GM23248 (cell line): ENCODE measurements at places on chromosomes 7 and 10. TPM values are rescaled to one million over a fixed set of nuclear protein-coding genes. Genes with fewer than 3 reads are reported as not detected.

TDRD1 gene
- not detected in 2 replicates for total RNA-seq

DNA sequence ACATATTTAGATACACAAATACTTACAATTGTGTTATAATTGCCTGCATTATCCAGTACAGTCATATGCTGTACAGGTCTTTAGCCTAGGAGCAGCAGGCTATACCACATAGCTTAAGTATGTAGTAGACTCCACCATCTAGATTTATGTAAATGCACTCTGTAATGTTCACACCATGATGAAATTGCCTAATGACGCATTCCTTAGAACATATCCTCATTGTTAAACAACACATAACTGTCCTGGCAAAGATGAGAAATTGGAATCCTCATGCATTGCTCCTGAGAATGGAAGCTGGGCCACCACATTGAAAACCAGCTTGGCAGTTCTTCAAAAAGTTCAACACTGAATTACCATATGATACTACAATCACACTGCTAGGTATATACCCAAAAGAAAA, 1002.8 kb upstream of the CELF2 start:
- no peak for DNase-seq

- DNase-seq: no peak
Measured at GRCh38 chr10:57785068-57785467, 482.6 kb downstream of the IPMK start.

- DNase-seq: peak; percentile 87
Measured at GRCh38 chr7:99375070-99375807, 709 bp downstream of the ARPC1B start.

DNA sequence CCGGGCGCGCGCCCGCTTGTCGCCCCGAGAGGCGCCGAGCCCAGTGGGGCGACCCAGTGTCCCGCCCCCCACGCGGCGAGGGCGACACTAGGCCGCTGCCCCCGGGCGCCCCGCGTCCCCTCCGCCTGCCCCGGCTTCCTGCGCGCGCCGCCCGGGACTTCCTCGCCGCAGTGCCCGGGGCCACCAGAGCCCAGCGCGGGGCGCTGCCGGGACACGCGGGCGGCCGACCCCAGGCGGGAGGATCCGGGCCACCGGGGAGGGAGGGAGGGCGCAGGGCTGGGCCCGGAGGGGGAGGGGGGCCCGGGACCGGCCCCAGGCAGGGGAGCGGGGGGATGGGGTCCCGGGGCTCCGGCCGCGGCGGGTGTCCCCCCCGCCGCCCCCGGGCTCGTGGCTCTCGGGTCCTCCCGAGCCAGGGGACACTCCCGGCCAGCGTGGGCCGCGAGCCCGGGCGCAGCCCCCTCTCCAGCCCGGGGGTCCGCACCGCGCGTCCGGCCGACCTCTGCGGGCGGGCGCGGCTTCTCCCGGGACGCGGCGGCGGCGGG, 435 bp upstream of the PWWP2B start:
- DNase-seq: peak; percentile 80

FGL2 gene
- total RNA-seq: 3.8 and 4.8 TPM in 2 replicates

HOXA2 gene
- not detected in 2 replicates for total RNA-seq

RSBN1L gene
- total RNA-seq: 4.9 and 13.3 TPM in 2 replicates

SAP25 gene
- not detected in 2 replicates for total RNA-seq

DNA sequence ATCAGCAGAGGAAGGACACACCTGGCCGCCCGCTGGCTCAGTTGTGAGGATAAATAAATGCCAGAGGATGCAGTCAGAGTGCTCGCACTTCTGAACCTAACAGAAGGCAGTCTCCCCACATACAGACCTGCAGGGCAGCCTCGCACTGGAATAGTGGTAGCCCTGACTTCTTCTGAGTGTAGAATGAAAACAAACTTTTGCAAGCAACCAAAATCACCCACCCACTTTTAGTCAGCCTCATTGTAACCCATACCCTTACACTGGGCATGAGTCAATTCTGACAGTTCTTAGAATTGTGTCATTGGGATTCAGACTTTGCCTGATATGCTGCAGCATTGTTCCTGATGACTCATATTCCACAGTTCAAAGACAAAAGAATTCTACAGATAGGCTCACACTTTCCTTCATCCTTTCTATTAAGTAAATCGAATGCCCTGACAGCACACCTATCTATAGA, 167.0 kb upstream of the CDK1 start:
- DNase-seq: peak; percentile 92

GRCh38 chr10:11104772-11105675, 87.4 kb downstream of the CELF2 start:
- DNase-seq: no peak

DNA sequence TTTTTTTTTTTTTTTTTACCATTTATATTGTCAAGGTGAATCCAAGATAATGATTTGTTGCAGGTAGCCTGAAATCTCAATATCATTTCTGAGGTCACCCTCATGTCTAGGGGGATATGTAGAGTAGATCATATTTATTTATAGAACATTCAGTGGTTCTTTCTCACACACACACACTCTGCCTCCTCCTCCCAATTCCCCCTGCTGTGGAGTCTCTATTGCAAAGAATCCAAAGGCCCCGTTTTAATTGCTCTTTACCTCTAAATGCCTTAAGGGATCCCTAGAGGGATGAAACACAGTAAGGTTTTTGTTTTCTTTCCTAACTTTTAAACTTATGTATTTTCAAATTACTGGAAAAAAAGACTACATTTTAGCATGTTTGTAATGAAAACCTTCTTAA, 170.0 kb downstream of the PRKG1 start:
- DNase-seq: peak; percentile 15

DNA sequence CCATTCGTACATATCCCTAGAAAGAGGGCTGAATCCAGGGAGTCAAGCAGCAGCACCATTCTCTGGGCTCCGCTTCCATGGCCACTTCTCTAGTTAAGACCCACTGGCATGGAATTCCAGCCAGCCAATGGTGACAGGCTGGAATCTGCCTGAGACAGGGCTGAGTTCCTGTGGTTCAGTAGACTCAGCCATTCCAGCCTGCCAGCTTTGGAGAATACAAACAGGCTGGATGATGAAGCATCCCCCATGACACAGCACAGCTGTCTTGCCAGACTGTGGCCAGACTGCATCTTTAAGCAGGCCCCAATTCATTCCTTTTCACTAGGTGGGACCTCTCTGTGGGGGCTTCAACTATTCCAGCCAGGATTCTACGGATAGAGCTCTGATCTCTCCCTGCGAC, 329.6 kb downstream of the XPNPEP1 start:
- DNase-seq: peak; percentile 25

ANXA8 gene
- total RNA-seq: 3.4 and 3.7 TPM in 2 replicates

KCNH2 gene
- not detected in 2 replicates for total RNA-seq

- no peak for DNase-seq
Measured at GRCh38 chr10:7288060-7288690, 122.7 kb downstream of the SFMBT2 start.

DNA sequence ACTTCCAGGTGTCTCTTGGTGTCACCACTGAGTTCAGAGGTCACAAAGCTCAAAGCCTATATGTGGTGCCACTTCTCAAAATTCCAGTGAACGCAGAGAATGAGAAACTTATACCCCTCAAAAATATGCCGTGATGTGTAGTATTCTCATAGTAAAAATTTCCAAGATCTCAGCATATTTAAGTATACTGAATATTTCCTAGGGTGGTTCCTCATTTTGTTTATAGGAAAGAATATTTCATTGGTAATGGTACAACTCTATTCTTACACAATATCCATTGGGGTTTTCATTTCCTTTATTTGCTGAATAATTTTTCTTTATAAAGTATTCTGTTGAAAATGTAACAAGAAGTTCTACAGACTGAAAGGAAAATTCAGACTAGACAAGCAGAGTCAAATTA, 58.9 kb upstream of the ADO start:
- no peak for DNase-seq

DNA sequence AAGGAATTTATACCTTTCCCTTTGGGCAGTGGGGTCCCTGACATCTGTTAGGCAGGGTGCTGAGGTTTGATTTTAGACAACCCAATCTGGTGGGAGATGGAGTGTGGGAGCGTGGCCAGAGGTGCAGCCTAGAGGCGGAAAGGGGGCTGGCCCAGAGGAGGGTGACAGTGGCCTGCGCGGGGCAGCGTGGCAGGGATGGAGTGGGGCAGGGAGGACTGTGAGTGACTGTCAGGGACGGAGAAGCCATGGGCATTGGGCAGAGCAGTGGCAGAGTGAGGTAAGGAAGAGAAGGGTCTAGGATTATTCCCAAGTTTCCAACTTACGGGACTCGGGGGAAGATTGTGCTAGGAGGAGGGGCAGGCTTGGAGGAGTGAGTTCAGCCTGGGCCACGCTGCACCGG, 181.9 kb downstream of the CCDC3 start:
- no peak for DNase-seq

GRID1 gene
- not detected in 2 replicates for total RNA-seq

- DNase-seq: no peak
Measured at GRCh38 chr10:20247454-20247853, 431.2 kb downstream of the PLXDC2 start.

- no peak for DNase-seq
Measured at GRCh38 chr7:87341441-87341840, 4.0 kb upstream of the CROT start.

DNA sequence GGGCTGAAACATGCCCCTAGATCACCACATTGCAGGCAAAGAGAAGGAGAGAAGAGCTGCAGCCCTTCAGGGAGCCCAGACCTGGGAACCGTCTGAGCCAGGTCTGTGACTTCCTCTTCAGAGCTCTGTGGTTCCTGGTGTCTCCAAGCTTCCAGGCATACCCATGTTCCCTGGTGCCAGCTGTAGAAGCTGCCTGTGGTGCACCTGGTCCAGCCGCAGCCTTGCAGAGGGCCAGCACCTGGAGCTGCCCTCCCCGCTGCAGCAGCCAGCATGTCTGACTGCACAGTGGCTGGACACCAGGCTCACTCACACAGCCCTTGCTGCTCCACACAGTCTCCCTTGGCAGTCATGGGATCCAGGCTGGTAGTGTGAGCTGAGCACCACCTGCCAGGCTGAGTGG, 33.6 kb downstream of the C7orf25 start:
- no peak for DNase-seq

- DNase-seq: no peak
Measured at GRCh38 chr10:69876286-69876685, 74.6 kb downstream of the COL13A1 start.

SMKR1 gene
- total RNA-seq: not detected in 2 replicates

DNA sequence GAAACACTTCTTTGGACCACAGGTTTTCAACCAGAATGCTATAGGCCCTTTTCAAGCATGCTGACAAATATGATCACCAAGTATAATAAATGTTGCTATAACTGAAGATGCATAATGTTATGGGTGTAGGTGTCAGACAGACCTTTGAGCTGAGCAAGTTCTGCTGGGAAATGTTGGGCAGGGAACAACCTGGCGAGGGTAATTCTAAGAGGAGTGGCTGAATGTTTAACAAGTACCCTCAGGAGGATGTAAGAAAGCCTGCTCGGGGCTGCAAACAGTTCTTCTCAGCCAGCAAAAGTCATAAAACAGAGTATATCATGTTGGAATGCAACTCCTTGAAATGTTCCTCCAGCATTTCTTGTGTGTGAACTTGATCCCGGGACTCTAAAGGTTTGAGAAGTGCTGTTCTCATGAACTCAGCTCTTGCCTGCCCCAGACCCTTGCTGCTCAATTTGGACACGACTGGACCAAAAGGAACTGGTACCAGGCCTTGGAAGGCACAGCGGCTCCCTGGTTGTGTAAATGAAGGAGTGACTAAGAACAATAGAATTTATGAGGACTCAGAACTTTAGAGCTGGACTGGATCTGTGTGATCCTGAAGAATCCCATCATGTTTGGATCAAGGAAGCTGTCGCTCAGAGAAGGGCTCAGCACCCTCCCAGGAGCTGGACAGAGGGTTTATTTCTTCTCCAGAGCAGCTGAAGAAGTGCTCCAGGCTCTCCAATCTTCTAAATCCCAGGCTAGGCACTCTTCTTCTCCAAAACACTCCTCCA, 143.2 kb upstream of the ANK3 start:
- DNase-seq: no peak

DNA sequence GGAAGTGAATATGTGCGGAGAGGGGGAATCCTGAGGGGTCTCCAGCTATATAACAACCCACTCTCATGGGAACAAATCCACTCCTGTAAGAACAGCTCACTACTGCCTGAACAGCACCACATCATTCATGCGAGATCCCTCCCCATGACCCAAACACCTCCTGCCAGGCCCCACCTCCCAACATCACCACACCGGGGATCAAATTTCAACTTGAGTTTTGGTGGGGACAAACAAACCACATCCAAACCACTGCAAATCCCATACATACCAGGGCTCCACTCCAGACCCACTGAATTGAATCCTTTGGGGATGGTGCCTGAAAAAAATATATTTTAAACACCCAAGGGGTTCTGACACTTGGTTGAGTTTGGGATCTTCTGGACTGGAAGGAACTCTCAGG, 181.5 kb upstream of the PLXNA4 start:
- no peak for DNase-seq

GRCh38 chr7:104980440-104980839, 33.6 kb upstream of the KMT2E start:
- DNase-seq: peak; percentile 67

DNA sequence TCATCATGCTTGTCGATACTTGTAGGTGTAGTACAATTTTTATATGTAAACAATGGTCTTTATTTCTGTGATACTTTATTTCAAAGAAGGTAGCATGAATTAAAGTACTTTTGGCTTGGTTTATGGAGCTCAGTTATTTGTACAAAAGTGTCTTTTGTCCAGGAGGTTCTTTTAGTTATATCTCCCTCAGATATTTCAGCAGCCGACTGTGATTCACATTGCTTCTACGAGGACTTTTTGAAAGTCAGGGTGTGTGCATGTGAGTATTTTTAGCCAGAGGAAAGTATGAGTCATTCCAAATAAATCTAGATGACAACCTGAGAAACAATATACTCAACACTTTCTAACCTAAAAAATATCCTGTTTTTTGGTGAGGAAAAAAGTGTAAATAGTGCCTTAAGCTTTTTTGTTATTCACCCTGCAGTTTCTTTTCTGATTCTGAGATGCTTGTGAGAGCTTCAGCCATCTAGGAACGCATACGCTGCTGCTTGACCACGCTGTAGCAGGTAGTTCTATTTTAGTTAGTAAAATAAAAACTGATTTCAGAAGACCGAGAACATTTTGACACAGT, 595 bp upstream of the SUN1 start:
- DNase-seq: peak; percentile 94

GRCh38 chr7:44685723-44686122, 62.9 kb upstream of the ZMIZ2 start:
- DNase-seq: peak; percentile 12

ABCB1 gene
- total RNA-seq: 0.11 TPM in 1 of 2 replicates, not detected in the other

PDE1C gene
- 33.8 and 43.1 TPM in 2 replicates for total RNA-seq

MCM10 gene
- total RNA-seq: 3.4 and 5.2 TPM in 2 replicates
